Endodermal cell (in vitro differentiated cells): ENCODE measurements at places on chromosomes 4 and X. TPM values are rescaled to one million over a fixed set of nuclear protein-coding genes. Genes with fewer than 3 reads are reported as not detected.

- no peak for DNase-seq
Measured at GRCh38 chr4:184396570-184397515, 77.5 kb downstream of the IRF2 start.

- DNase-seq: peak; percentile 81
Measured at GRCh38 chrX:149504226-149504914, 736 bp downstream of the IDS start.

DNA sequence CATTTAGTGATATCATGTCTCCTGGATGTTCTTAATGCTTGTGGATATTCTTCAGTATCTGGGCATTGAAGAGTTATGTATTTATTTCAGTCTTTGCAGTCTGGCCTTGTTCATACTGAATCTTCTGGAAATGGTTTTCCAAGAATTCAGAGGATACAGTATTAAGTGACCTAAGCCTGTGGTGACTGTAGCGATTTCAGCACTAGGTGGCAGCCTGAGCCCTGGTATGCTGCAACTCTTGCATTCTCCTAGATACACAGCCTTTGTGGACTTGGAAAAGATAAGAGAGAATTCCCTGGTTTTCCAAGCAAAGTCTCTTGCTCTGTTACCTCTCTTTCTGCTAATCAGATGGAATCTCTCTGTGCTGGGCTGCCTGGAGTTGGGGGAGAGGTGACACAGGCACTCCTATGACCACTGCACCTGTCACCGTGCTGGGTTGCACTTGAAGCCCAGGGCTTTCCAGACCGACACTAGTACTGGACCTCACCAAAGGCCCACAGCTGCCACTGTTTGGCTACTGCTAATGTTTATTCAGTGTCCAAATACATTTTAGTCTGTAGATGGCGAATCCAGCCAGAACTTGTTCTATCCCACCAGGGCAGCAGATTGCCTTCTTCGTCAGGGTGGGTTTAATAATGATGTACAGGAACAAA lies 19.3 kb upstream of the SPIN2A start:
- peak; percentile 80 for DNase-seq

DNA sequence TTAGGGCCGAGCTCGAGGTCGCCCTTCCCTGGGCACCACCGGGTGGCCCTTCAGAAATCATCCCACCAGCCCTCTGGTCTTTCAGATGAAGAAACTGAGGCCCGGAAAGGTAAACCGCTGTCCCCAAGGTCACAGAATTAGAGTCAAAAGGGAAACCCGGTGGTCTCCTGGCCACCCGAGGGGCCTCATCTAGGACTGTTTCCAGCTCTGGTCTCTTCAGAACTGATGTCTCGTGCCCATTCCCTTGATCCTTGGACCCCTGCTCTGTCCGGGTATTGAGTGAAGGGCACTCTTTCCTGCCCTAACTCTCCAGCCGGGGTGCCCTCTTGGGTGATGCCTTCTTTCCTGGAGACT lies 841 bp downstream of the HTRA3 start:
- no peak for DNase-seq

DNA sequence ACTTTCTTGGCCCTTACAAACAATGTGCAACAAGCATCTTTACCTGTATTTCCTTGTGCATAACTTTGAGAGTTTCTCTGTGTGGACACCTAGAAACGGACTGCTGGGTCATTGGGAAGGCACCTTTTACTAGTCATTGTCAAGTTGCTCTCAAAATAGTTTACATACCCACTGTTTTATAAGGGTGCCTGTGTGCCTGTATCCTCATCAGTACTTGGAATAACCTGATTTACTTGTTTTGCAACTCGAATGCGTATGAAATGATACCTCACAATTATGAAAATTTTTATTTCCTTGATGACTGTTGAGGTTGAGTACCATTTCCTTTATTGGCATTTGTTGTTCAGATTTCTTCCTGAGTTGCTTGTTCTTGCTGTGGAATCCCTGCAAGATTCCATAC lies 150.8 kb downstream of the STIM2 start:
- DNase-seq: no peak

Gene VSIG4
- total RNA-seq: not detected in 3 replicates

- no peak for DNase-seq
Measured at GRCh38 chrX:17623750-17624149, 113.5 kb upstream of the SCML1 start.

DNA sequence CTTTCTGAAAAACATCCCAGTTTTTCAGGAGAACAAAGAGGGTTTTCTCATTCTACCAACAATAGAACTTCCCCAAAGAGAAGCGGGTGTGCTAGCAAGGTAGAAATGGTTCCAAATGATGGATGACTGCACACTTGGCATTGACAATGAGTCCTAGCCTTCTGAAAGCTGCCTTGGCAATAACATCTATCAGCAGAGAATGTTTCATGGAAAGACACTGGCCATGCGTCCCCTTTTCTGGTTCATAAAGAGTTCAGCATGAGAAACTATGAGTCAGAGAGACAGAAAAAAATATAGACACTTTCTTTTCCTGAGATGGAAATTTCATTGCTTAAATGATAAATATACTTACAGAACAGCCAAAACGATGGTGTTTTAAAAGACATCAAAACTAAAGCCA lies 236.9 kb upstream of the PRKX start:
- DNase-seq: no peak

DNA sequence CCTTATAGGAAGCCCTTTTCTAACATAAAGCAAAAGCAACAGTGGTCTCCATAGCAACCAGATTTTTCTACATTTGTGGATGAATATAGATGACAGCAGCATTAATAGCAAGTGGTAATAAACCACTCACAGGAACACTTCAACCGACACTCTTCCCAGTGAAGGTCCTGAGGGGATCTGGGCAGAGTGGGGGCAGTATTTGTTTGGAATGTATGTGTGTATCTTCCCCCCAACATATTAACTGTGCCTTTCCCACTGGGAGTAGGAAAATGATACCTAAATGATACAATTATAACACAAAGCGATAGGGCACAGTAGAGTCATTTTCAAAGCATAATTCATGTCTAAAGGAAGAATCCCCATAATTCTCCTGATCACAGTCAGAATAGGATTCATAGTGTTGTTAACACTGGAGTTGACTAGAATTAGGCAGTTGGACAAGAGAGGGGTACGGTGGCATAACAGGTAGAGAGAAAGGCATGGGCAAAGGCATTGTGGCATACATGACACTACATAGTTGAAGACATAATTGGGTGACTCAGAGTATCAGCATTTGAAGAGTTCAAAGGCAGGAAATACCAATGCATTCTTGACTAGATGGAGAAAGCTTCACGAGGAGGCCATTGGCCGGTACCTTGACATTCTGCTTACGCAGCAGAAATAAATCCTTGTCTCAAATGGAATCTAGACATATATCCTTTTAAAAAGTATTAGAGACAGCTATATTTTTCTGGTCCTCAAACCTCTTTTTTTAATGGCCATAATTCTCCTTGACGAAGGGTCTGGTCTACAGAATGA lies 15.2 kb downstream of the CAPN6 start:
- no peak for DNase-seq

Gene SORCS2
- total RNA-seq: 1.5 to 1.9 TPM (median 1.8 TPM) in 3 replicates

DNA sequence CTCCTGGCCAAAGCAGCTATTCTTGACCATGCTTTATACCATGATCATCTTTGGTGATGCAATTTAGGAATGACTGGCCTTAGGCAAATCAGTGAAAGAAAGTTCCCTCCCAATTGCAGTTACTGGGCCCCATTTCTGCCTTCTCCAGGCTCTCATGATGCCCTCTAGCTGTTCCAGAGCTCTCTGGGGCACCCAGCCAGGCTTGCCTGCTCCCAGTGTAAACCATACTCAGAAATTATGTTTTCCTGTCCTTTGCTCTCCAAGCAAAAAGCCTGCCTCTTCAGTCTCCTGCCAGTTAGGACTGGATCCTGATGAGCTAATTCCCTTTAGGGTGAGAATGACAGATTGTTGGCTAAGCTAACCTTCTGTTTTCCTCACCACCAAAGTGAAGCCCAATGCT lies 85.3 kb upstream of the RBPJ start:
- DNase-seq: no peak

- no peak for DNase-seq
Measured at GRCh38 chrX:34343001-34343400, 210.9 kb upstream of the FAM47A start.

- no peak for DNase-seq
Measured at GRCh38 chr4:75429208-75429607, 85.0 kb downstream of the RCHY1 start.

Gene CRMP1
- total RNA-seq: 64.9 and 77.0 TPM in 2 replicates

Gene SATL1
- total RNA-seq: 0.21 to 0.58 TPM (median 0.54 TPM) in 3 replicates

Gene GPR119
- total RNA-seq: not detected in 3 replicates

DNA sequence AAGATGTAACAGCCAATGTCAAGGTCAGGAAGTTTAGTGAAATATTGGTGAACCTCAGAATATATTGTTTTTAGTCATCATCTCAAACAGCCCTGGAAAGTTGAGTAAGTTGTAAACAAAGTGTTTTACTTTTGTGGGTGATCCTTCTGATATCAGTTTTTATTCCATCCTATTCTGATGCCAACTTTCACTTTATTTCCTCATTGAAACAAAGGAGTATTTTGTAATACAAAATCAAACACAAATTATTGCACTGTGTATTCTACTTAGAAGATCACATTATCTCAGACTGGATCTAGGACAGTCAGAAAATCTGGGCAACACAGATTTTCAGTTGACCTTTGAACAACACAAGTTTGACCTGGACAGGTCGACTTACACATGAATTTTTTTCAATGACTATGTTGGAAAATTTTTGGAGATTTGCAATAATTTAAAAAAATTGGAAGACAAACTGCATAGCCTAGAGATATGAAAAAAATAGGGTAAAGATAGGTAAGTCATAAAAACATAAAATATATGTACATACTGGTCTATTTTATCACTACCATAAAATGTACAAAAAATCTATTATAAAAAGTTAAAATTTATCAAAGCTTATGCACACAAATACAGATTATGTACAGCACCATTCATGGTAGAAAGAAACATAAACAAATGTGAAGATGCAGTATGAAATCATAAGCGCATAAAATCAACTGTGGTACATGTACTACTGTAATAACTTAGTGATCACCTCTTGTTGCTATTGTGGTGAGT lies 709.1 kb upstream of the FAM241A start:
- no peak for DNase-seq

Gene ANKRD50
- 14.6 to 26.3 TPM (median 23.1 TPM) in 3 replicates for total RNA-seq

DNA sequence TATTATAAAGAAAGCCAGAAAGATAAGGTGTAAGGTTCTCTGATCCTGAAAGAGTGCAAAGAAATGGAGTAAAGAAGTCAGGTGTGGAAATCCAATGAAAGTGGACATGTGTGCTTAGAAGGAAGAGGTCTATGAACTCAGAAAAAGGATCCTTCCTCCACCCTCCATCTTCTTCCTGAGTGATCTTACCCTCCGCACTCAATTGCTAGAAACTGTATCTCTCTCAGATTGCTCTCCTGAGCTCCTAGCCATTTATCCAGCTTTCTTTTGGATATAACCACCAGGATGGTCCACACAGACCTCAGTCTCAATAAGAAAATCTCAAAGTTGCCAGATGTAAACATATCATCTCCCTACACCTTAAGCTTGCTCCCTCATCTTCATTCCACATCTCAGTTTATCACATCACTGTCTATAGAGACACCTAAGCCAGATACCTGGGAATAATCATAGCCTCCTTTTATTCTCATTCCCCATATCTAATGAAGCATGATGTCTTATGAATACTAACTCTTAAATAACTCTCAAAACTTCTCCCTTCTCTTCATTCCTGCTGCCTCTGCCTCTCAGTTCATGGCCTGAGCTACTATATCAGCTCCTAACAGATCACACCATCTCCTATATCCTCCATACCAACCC lies 573 bp downstream of the SERPINA7 start:
- DNase-seq: no peak

Gene LRP2BP
- total RNA-seq: 1.7 TPM in 1 of 3 replicates, not detected in the others

Gene IL2RG
- not detected in 3 replicates for total RNA-seq

DNA sequence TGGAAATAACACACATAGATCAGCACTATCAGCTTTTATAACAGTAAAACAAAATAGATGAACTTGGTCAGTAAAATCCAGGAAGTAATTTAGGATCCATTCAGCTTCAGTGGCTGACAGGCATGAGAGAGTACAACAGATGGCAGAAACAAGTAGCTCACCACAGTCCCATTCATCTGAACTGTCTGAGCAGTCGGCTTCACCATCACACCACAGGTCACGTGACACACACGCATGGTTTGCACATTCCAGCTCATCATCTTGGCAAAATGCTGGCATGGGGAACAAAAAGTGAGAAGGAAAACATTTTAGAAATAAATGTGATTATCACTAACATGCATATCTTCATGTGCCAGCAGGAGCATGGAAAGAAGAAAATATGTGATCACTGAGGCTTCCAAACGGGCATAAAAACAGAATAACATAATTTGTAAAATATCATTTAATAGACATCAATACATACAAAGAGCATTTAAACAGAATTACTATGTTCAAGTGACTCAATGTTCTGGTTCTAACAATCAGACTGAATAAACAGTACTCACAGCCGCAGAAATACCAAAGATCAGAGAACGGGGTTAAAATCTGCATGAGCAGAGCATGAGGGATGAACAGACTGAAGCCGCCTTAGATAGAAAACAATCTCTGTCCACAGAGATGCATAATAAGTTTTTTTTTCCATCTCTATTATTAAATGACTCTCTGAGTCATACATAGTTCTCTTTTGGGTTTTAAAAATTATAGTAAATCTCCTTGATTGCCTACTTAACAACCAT lies 158.1 kb downstream of the ATP10D start:
- DNase-seq: no peak

Gene MSL3
- total RNA-seq: 13.8 to 16.2 TPM (median 16.1 TPM) in 3 replicates

- DNase-seq: peak; percentile 75
Measured at GRCh38 chr4:139314047-139314800, 11.9 kb upstream of the NDUFC1 start.

Gene PLS3
- total RNA-seq: 179 and 193 TPM in 2 replicates

Gene IQSEC2
- 14.7 and 15.1 TPM in 2 replicates for total RNA-seq

GRCh38 chr4:139416073-139416673 lies 37.7 kb upstream of the RAB33B start:
- DNase-seq: no peak

Gene EXOC1L
- not detected in 3 replicates for total RNA-seq

- no peak for DNase-seq
Measured at GRCh38 chrX:123626962-123627361, 105.9 kb downstream of the THOC2 start.

Gene ZNF711
- total RNA-seq: 24.2 to 28.5 TPM (median 24.2 TPM) in 3 replicates

DNA sequence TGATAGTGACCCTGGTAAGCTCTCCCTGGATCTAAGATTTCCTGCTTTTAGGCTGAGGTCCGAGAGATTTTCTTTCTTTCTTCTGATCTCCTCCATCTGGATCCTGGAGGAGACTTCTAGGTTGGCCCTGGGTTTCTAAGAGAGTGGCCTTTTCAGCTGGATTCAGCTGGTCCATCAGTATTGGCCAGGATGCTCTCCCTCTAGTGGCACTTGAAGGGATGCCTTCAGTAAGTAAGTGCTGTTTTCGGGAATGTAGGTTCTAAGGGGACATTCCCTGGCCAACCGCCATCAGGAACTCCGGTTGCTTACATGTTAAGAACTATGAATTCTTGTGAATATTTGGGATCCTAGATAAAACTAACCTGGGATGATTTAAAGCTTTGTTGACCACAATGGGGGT lies 56.9 kb downstream of the SERTM2 start:
- DNase-seq: peak; percentile 80

- no peak for DNase-seq
Measured at GRCh38 chr4:104896660-104897645, 249.7 kb upstream of the TET2 start.

Gene BANK1
- 0.33 to 0.53 TPM (median 0.46 TPM) in 3 replicates for total RNA-seq

- DNase-seq: peak; percentile 82
Measured at GRCh38 chrX:6225911-6226595, 2.6 kb downstream of the NLGN4X start.

GRCh38 chr4:41065434-41066006 lies 148.8 kb downstream of the APBB2 start:
- no peak for DNase-seq
